ENCODE measurements at places on chromosomes 3 and 15.
A peak's percentile ranks its signal among the peaks of the same experiment; 100 is the strongest.

GRCh38 chr3:126291537-126291936, 65.7 kb downstream of the KLF15 start:
- no peaks in the 10 kb centered on the region for H3K27me3 ChIP-seq
- DNase-seq = peak; percentile 31
- no peak overlapping the region for H3K27ac ChIP-seq
- H3K4me1 ChIP-seq = no peaks in the 10 kb centered on the region

DNA sequence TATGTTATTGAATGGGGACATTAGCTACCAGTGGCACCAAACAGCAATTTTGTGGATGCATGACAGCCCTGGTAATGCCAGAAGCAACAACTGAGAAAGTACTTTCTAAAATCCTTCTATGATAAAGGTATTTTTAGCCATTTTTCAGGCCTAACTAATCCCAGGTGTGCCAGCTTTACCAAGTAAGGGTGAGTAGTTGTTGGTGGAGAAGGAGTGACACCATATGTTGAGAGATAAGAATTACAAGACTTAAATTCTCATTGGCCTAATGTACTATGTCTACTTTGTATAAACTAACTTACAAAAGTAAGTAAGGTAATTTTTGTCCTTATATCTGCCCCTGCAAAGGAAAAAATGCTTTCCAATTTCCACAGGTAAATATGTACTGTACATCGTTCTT, 4.1 kb upstream of the COX17 start:
- H3K4me1 ChIP-seq = no peaks in the 10 kb centered on the region
- DNase-seq = no peak
- H3K27ac ChIP-seq = no peak overlapping the region
- H3K4me3 ChIP-seq = no peak overlapping the region
- H3K36me3 ChIP-seq = 0 out of 2 replicates have a peak, but pooled peaks cover 2% of the 10 kb centered on the region

DNA sequence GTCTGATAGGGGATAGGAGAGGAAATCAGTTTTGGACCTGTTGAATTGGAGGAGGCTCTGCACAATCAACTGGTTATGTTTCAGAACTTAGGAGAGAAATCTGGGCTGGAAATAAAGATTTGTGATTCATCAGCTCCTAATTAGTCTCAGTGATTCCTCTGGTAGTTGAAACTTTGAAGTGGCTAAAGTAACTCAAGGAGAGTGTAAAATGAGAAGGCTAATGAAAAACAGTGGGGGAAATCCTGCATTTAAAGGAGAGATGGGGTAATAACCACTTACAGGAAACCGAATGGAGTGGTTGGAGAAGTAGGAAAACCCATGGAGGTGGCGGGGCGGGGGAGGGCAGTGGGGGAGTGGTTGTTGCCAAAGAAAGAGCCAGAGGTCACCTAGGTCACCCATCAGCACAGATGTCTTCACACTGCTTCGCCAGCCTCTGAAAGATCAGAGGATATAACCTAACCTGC, 32.6 kb downstream of the MAP2K5 start:
- no peaks in the 10 kb centered on the region for H3K36me3 ChIP-seq
- H3K4me1 ChIP-seq = no peaks in the 10 kb centered on the region
- H3K27me3 ChIP-seq = no peaks in the 10 kb centered on the region
- no peak overlapping the region for H3K4me3 ChIP-seq
- no peak for DNase-seq

- no peak overlapping the region for H3K4me3 ChIP-seq
- H3K36me3 ChIP-seq = peaks cover 22% of the 10 kb centered on the region
- H3K27ac ChIP-seq = peak overlapping the region; percentile 28
- no peak for DNase-seq
- H3K4me1 ChIP-seq = peaks cover 12% of the 10 kb centered on the region
- H3K27me3 ChIP-seq = no peaks in the 10 kb centered on the region
These were observed 108.4 kb downstream of the PTPRG start for GRCh38 chr3:61669668-61670299.

- no peaks in the 10 kb centered on the region for H3K4me1 ChIP-seq
- no peaks in the 10 kb centered on the region for H3K27me3 ChIP-seq
- H3K4me3 ChIP-seq = no peak overlapping the region
- peaks cover 9% of the 10 kb centered on the region for H3K36me3 ChIP-seq
- no peak overlapping the region for H3K27ac ChIP-seq
These were observed 86.3 kb downstream of the GMPS start for GRCh38 chr3:155956508-155957411.

Data from H9 (cell line).